Colonic mucosa (tissue), 4 donors: ENCODE measurements at places on chromosomes 5 and 9.
A peak's percentile ranks its signal among the peaks of the same experiment; 100 is the strongest.

- DNase-seq = no peak
These were observed 9.6 kb downstream of the PSIP1 start for GRCh38 chr9:15501179-15501578.

- no peak for DNase-seq
These were observed 339.9 kb downstream of the ACTL7B start for GRCh38 chr9:108515856-108516255.

DNA sequence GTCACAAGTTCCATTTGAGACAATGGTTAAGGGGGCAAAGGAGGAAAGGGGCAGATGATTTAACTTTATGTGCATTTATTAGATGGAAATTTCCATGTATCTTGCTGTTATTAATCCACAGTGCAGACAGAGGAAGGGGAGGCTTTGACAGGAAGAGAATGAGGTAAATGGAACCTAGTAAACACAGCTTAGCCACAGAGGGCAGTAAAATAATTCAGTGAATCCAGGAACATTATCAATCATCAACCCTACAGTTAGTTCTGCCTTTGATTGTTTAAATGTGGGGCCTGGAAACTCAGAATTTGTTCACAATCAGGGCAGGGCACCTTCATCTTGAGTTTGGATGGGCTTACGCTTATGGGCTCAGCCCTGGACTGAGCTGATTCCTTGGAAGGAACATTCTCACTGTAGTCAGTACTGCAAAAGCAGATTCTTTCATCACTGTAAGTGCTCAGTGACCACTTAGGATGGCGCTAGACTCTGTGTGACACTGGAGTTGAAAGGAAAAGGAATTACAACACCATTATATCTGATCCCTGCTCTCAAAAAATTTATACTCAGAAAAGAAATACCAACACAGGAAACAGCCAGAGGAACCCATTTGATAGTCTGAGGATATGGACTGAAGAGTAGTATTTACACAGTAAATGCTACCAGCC is 169.5 kb downstream of the PIK3R1 start:
- no peak for DNase-seq

- DNase-seq = peak; percentile 43
These were observed 23.5 kb upstream of the ALDOB start for GRCh38 chr9:101458963-101459631.

DNA sequence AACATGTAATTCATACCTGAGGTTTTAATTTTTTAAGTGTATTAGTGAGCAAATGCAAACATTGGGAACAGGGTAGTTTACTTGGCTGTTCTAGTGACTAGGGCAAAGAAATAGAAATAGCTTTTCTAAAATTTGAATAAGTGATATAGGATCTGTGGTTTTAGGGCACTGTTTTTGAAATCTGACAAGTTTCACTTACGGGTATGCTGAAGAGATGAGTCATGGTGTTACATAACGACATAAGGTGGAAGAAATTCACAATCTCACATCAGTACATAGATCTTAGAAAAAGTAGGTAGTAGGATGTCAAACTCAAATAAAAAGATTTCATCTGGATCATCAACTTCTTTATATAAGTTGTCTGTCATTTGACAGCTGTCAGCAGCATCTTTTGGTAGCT is 772.3 kb downstream of the MAT2B start:
- DNase-seq = no peak

DNA sequence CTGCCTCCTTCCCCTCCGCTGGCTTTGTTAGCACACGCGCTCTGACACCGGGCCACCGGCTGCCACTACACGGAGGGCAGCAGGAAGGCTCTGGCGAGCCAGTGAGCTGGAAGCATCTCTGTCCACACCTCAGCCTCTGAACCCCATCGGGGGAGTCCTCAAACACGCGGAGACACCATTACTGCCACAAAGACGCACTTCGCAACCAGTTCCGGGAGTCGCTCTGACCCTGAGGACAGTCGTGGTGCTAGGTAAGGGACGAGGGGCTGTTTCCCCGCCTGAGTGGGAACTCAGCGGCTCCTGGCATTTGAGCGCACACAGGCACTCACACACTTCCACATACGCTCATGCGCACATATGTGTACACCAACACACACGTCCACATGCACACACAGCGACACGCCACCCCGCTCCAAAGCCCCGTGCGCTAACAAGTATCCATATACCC is 160.0 kb downstream of the C9orf152 start:
- no peak for DNase-seq

DNA sequence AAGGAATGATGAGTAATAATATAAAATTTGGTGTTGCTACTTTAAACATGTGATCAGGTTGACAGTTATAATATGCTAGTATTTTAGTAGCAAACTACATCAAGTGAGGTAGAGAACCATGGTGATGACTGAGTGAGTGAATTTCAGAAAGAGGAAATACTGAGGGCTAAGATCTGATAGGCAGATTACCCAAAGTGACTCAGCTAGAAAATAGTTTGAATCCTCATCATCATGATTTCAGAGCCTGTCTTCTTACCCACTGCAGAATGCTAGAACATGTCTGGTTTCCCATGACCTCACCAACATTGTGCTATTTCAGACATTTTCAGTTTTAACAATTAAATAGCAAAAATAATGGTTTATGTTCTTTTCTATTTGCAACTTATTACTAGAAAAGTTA is 602.1 kb downstream of the TAF11L14 start:
- no peak for DNase-seq

- DNase-seq = no peak
These were observed 564.7 kb downstream of the PDE4D start for GRCh38 chr5:59328709-59329296.

DNA sequence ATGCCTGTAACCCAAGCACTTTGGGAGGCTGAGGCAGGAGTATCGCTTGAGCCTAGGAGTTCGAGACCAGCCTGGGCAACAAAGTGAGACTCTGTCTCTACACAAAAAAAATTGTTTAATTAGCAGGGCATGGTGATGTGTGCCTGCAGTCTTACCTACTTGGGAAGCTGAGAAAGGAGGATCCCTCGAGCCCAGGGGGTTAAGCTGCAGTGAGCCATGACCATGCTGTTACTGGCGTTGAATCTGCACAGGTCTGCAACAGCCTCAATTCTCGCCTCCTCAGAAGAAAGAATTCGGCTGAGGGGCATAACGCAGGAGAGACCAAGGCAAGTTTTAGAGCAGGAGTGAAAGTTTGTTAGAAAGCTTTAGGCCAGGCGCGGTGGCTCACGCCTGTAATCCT is 18.0 kb downstream of the CCT5 start:
- no peak for DNase-seq

DNA sequence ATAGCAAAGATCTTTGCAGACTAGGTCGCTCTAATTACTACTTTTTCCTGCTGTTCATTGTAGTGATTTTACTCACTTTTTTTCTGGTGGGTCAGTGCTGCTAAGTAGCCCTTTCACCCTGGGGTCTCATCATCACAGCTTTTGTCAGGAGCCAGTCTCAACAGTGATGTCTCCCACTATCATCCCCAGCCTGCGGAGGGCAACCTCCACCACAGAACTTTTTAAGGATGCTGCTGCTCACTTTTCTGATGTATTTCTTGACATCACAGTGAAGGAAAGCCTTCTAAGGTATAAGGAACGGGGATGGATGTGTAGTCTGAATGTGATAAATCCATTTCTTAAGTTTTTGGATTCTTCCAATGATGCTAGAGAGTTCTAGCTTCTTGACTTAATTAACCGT is 242.5 kb upstream of the RIOK2 start:
- DNase-seq = no peak

DNA sequence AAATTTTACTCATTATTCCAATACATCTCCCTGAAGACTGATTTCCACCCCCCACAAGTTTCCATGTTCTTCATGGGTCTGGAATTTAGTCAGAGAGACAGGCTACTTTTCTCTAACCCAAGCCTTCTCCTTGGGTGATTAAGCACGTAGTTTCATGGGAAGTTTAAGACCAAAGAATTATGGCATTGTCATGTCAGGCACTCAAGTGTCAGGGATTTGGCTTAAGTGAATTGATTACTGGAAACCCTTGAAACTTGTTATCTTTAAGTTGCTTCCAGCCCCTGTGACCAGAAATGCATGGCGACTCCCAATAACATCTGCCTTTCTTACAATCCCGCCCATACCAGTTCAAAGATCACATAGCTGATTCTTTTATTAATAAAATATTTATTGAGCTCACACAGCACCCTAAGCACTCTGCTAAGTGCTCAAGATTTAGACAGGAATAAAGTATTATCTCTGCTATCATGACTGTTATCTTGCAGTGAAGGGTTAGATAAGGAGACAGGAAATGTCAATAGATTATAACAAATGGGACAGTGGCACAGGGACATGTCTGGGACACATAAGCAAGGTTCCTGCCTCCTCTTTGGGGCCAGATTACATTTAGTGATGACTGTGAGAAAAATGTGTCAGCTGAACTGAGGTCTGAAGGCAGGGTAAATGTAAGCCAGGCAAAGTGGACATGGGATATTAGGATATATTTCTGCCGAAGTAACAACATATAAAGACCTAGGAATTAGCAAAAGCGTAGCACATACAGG is 241.2 kb upstream of the TNC start:
- no peak for DNase-seq

GRCh38 chr5:68134669-68135313 is 80.8 kb upstream of the PIK3R1 start:
- no peak for DNase-seq

DNA sequence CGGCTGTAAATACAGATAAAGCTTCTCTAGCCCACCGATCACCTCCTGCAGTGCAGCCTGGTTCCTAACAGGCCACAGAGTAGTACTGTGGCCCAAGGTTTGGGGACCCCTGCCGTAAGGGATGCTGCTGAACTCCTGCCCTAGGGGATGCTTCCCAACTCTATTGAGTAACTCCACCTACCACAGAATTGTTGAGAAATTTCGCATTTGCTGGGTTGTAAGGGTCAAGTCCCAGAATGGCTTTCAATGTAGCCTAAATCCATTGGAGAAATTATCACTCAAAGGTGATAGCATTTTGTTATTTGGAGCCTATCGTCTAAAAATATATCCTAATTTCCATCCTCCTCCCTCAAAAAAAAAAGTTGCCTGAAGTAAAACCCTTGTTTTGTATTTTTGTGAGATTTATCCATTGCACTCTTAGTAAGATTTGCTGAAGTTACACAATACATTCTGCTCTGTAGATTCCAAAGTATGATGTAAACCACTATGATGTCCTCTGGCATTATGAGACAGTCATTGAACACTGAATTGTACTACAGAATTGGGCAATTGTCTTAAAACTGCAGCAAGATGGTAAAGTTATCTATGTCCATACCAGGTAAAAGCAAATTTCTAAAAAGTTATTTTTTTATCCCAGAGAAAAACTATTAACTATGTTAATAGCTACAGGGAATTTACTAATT is 14.0 kb downstream of the ACTBL2 start:
- DNase-seq = no peak

DNA sequence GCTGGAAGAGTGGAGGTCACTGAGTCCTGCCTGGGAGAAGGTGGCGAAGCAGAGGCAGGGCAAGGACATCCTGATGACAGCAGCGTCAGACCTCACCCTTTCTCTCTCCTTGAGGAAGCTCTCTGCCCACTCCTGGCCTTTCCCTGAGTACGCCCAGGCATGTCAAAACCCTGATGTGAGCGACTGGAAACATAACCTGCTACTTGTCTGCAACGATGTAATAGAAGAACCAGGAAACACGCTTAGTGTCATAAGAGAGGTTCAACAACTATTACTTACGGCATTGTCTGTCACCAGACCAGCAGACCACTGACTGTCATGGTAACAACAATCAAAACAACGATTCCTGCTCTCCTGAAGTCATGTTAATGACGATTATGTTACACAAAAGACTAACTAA is 152.4 kb downstream of the ACTL7B start:
- DNase-seq = no peak

DNA sequence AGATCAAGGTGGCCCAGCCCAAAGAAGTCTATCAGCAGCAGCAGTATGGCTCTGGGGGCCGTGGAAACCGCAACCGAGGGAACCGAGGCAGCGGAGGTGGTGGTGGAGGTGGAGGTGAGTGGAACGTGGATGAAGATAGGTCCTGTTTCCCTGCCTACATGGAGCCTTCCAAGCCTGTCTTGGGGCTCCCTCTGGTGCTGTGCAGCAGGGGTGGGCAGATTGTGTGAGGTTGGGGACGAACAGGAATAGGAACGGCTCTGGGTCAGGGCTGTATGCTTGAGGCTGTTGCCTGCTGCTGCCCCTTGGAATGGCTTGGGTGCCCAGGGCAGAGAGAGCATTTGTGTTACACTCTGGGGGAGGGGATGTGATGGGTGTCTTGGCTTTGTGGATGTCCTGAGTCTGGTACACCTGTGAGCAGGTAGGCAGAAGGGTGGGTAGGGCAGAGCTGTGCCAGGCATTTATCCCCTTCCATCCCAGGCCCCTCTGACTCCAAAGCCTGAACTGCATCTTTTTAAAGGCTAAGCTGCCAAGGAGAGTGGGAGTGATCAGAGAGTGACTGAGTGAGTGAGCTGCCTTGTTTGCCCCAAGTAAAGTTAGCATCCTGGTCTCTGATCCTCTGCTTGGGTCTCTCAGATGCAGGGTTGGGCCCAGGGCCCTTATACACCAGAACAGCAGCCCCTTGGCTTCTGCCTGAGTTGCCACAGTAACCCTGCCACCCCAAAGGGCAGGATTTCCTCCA is 5.2 kb downstream of the HNRNPAB start:
- DNase-seq = no peak

- no peak for DNase-seq
These were observed 98.2 kb downstream of the CEMIP2 start for GRCh38 chr9:71670121-71670520.

- DNase-seq = no peak
These were observed 192.9 kb downstream of the PIK3R1 start for GRCh38 chr5:68408345-68408871.

- DNase-seq = no peak
These were observed 4.0 kb downstream of the TSTD2 start for GRCh38 chr9:97629156-97629555.

GRCh38 chr9:136403915-136404800 is 4.2 kb upstream of the SNAPC4 start:
- no peak for DNase-seq

- no peak for DNase-seq
These were observed 72.9 kb downstream of the BAAT start for GRCh38 chr9:101311758-101312420.

GRCh38 chr5:149143470-149143869 is 2.2 kb downstream of the ABLIM3 start:
- DNase-seq = no peak

DNA sequence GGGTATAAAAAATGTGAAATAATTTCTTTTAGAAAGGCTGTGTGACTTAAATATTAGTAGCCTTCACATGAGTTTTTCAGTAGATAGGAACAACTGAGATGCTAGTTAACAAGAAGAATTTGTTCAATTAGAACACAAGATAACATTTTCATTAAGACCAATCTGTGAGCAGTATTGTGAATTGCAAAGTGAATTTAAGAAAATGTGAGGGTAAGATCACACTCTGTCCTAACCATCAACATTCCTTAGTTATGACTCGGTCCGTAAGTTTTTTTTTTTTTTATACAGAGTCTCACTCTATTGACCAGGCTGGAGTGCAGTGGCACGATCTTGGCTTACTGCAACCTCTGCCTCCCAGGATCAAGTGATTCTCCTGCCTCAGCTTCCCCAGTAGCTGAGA is 180.2 kb upstream of the EGFLAM start:
- no peak for DNase-seq

DNA sequence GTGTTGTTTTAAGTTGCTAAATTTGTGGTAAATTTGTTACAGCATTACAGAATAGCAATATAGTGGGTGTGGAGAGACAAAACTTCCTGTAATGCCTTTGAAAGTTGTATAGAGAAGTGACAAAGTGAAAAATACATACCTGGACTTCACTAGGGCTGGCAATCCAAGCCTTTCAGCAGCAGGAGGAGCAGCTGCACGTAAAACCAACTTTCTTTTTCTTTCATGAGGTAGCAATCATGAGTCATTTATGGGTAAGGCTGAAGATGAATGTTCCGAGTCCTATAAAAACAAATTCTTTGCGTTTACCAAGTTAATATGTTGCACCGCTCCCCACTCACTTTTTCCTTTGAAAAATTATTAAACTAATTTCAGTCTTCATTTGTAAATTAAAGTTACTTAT is 1138.2 kb downstream of the TAF11L14 start:
- DNase-seq = no peak
